Activated T-helper 9 cell treated with anti-CD3 and anti-CD28 coated beads, Interleukin-2, amount 50 U/mL, for 16 hours (primary cell): ENCODE measurements at places on chromosomes 5 and 9.

- DNase-seq = no peak
Measured at GRCh38 chr5:173689737-173690360, 73.4 kb upstream of the BOD1 start.

DNA sequence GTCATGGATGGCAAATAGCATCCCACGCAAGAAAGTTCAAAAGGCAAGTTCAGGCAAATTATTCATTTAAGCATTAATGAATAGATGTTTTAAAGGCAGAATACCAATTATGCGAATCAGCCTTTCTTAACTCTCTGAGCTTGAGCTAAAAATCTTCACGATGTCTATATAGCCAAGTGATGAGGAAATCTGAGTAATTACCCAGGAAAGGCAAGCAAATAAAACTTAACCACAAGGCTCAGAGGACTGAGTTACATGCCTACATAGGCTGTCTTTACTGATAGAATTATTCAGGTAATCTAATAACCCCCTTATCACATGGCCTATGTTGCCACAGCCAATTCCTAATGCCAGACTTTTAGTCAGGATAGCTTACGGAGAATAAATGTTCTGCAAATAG lies 120.8 kb upstream of the MTAP start:
- DNase-seq = no peak

DNA sequence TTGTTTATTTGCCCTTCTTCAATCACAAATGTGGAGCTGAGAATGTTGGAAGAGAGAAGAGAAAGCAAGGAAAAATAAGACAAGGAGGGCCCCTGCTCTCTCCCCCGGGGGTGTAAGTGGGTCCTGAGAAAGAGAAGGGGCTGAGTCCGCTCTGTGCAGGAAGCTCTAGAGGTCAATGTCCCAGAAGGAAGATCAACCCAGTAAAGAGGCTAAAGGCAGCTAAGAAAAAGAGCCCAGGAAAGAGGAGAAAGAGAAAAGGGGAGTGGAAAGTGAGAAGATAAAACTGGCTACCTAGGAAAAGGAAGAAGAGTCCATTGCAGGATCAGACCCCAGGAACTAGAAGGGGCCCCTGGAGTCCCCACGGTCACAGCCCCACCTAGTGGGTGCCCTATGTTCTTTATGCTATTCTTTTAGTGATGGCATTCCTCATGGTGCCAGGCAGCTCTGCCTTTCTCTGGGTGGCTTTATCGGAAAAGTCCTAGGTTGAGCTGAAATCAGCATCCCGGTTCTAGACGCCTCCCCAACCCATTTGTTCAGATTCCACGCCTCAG lies 583.4 kb downstream of the ACTL7B start:
- DNase-seq = no peak

DNA sequence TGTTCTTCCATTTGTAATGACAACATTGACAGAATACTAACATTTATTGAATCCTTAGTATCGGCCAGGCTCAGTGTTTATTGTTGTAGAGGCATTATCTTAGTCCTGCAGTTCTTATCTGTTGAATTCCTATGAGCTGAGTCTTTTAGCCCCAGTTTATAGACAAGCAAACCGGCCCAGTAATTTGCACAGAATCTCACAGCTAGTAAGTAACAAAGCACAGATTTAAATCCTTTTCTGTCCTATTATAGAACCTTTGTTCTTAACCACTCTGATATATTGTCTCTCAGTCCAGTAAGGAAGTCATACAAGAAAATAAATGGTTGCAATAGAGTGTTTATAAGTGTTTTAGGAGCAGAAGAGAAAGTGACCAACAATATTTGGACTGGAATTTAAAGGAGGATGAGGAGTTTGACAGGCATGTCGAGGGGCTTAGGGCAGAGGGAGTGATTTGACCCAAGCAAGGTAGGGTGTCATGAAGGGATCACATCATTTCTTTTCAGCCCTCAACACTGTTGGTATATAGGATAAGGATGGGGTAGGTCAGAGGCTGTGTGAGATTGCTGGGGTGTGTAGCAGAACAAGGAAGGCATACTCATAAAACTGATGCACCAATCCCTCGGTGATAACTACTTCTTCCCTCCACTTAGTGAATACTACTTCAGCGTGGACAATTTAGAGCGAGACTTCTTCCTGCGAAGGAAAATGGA lies 39.5 kb downstream of the LARP1 start:
- DNase-seq = no peak

DNA sequence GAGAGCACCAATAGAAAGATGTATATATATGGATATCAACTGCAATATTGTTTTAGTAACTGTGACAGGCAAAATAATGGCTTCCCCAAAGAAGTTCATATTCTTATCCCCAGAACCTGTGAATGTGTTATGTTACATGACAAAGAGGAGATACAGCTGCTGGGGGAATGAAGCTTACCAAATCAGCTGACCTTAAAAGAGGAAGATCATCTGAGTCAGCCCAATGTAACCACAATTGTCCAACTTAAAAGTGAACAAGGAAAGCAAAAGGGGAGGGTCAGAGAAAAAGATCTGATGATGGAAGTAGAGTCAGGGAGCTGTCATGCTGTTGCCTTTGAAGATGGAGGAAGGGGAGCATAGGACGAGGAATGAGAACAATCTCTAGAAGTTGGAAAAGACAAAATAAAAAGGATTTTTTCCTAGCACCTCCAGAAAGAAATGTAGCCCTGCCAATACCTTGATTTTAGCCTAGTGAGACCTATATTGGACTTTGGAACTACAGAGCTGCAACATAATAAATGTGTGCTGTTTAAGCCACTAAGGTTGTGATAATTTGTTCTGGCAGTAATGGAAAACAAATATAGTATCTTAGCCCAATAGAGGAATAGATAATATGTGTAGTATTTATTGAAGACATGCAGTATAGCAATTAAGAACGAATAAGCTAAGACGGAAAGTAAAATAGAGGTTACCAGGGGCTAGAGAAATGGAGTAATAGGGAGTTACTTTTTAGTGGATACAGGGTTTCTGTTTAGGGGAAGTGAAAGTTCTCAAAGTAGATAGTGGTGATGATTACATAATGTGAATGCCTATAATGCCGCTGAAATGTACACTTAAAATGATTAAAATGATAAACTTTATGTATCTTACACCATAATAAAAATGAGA lies 115.9 kb downstream of the PIK3R1 start:
- no peak for DNase-seq

- DNase-seq = no peak
Measured at GRCh38 chr5:79547429-79547822, 33.5 kb upstream of the HOMER1 start.

GRCh38 chr5:140242099-140242498 lies 60.8 kb downstream of the PFDN1 start:
- no peak for DNase-seq

GRCh38 chr9:85738509-85738908 lies 3.2 kb downstream of the AGTPBP1 start:
- DNase-seq = no peak

GRCh38 chr5:166427211-166427610 lies 1864.2 kb upstream of the WWC1 start:
- no peak for DNase-seq

GRCh38 chr9:37949576-37949975 lies 45.6 kb upstream of the SLC25A51 start:
- no peak for DNase-seq

- no peak for DNase-seq
Measured at GRCh38 chr9:32603914-32604852, 31.2 kb upstream of the NDUFB6 start.

DNA sequence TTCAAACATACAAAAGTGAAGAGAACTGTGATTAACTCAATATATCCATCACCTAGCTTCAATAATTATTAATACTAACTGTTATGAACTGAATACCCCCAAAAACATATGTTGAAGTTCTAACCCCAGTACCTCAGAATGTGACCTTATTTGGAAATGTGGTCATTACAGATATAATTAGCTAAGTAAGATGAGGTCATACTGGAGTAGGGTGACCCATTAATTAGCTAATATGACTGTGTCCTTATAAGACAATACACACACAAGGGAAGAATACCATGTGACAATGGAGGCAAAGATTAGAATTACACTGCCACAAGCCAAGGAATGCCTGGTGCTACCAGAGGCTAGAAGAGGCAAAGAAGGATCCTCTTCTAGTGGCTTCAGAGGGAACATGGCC lies 7.8 kb downstream of the RRAGA start:
- DNase-seq = no peak

DNA sequence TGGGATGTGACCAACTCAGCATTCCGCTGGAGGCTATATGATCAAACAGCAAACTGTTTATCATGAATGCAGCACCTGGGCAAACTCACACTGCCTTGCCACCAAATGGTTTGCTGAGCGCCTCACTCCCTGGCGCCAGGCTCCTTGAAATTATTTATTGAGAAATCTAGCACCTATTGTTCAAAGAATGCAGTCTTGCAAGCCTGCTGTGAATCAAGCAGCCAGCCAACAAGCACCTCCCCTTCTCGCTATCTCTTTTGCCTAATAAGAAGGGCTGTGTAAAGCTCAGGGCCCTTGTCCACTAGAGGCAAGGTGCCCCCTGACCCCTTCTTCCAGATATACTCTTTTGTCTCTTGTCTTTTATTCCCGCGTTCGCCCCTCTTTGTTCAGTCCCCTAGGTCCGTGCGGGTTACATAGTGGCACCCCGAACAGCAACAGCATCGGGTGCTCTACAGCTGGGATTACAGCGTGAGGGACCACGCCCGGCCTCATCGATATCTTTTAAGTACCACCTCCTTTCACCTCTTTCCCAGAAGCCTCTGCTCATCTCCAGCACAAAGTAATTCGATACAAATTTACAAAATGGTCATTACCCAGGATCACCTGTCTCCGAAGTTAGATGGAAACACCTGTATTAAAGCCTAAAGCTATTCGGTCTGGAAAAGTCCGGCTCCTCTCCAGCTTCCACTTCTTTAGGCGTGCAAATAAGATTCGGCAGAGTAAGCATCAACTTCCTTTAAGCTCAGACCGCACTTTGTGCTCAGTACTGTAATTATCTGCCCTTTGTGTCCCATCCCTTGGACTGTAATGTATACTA lies 896 bp downstream of the RIGI start:
- DNase-seq = no peak

DNA sequence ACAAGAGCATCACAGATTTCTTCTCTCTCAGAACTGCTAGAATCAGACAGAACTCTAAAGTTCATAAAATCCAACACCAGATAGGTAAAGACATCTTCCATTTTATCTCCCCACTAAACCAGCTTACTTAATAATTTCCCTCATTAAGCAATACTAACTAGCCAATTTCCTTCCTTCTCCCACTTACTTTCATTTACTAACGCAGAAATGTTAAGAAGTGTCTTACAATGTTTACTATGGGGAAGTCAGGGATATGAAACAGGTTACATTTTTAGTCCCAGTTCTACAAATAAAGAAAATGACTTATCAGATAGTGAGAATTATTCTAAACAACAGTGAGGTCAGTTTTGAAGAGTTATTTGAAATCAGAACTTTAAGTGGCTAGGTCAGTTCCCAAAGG lies 236.5 kb downstream of the FBXL17 start:
- DNase-seq = no peak

DNA sequence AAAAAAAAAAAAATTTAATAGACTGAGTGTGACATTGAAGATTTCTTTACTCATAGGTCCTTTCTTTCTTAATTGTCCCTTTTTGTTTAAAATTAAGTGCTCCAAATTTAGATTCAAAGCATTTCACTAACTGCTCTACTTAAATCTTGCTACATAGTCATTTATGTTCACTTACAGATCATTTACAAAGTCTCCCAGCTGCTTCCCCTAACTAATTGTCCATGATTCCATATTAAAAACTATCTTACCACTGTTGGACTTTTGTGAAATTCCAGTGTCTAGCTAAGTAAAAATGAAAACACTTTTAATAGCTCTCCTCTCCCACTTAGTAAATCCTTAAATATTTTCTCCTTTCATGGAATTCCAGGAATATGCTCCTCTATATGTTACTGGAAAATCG lies 850.5 kb downstream of the NR2F1-AS1 start:
- DNase-seq = no peak

- DNase-seq = no peak
Measured at GRCh38 chr5:101605700-101606099, 690.4 kb downstream of the SLCO4C1 start.

GRCh38 chr9:94703488-94704140 lies 22.9 kb upstream of the AOPEP start:
- DNase-seq = no peak

DNA sequence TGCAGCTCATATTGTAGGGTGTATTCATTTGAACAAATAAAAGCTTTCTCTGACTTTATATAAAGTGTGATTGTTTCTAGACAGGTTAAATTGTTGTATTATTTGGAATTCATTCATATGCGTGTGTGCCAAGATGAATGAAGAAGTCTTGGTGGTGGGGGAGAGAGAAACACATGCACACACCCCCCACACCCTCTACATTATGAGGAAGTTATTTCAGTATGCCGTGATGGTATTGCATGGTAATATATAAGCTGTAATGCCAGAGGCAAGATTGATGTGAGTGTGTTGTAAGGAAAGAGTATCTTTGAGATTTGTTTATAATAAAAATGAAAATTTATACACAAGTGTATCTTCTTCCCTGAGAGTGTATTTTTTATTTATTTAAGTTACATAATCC lies 71.0 kb downstream of the IPO11 start:
- DNase-seq = no peak

- no peak for DNase-seq
Measured at GRCh38 chr5:10308844-10309243, 1.1 kb upstream of the CMBL start.

DNA sequence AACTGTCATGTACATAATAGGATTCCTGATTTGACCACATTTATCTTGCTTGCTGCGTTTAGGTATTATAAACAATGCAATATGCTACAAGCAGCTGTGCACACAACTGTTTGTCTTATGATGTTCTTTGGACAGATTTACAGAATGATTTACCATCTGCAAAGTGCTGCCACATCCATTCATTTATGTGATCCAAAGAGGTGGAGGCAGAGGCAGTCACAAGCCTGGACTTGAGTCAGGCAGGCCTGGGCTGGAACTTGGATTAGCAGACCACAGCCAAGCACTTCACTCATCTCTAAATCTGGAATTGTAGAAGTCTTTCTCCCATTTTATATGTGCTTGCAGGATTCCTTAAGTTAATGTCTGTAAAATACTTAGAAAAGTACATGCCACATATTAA lies 149.0 kb downstream of the INSYN2B start:
- DNase-seq = no peak

- no peak for DNase-seq
Measured at GRCh38 chr5:171678646-171679045, 107.0 kb upstream of the SMIM23 start.

- no peak for DNase-seq
Measured at GRCh38 chr5:132438917-132439316, 51.7 kb downstream of the IRF1 start.

DNA sequence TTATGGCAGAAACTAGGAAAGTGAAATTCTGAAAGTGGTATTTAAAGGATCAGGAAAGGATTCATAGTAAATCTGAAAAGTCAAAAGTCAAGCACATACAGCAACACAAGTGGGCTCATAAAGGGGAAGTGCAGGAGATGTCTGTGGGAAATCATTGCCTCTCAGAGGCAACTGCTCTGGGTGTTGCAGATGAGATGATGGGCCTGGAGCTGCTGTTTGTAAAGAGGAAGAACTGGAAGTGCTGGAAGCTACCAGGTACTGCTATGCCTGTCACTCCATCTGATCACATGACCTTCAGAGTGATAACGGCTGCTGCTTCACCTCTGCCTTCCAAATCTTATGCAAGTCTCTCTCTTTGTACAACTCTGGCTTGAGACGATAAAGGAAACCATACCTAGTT lies 55.9 kb downstream of the ADRB2 start:
- no peak for DNase-seq
